A549 treated with GW870086 at 1 μM for 4 hours (cell line): ENCODE measurements at places on chromosomes 2 and 18. TPM values are rescaled to one million over a fixed set of nuclear protein-coding genes. Genes with fewer than 3 reads are reported as not detected.

Gene C18orf63
- total RNA-seq: not detected in 5 replicates

Gene NOL4
- total RNA-seq: not detected in 5 replicates

Gene SNED1
- total RNA-seq: 0.79 to 2.5 TPM (median 1.2 TPM) in 5 replicates

Gene PECR
- 13.7 to 17.2 TPM (median 15.7 TPM) in 5 replicates for total RNA-seq

Gene HOXD13
- total RNA-seq: 0.16 to 0.35 TPM (median 0.19 TPM) in 5 replicates

Gene UGT1A9
- total RNA-seq: 4.1 to 6.1 TPM (median 4.5 TPM) in 5 replicates

Gene FTCDNL1
- 2.0 to 3.4 TPM (median 2.7 TPM) in 5 replicates for total RNA-seq

Gene ZNF512
- total RNA-seq: 12.2 to 21.3 TPM (median 17.9 TPM) in 5 replicates
